ENCODE measurements at places on chromosomes 5 and 9.

- DNase-seq: no peak
Measured at GRCh38 chr9:94490465-94490864, 64.4 kb upstream of the PCAT7 start.

DNA sequence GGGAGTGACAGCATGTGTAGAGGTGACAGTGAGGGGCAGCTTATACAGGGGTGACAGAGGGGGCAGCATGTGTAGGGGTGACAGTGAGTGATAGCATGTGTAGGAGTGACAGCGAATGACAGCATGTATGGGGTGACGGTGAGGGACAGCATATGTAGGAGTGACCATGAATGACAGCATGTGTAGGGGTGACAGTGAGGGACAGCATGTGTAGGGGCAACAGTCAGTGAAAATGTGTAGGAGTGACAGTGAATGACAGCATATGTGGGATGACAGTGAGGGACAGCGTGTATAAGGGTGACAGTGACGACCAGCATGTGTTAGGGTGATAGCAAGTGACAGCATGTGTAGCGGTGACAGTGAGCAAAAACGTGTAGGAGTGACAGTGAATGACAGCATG lies 9.4 kb upstream of the GAPT start:
- no peak for DNase-seq

DNA sequence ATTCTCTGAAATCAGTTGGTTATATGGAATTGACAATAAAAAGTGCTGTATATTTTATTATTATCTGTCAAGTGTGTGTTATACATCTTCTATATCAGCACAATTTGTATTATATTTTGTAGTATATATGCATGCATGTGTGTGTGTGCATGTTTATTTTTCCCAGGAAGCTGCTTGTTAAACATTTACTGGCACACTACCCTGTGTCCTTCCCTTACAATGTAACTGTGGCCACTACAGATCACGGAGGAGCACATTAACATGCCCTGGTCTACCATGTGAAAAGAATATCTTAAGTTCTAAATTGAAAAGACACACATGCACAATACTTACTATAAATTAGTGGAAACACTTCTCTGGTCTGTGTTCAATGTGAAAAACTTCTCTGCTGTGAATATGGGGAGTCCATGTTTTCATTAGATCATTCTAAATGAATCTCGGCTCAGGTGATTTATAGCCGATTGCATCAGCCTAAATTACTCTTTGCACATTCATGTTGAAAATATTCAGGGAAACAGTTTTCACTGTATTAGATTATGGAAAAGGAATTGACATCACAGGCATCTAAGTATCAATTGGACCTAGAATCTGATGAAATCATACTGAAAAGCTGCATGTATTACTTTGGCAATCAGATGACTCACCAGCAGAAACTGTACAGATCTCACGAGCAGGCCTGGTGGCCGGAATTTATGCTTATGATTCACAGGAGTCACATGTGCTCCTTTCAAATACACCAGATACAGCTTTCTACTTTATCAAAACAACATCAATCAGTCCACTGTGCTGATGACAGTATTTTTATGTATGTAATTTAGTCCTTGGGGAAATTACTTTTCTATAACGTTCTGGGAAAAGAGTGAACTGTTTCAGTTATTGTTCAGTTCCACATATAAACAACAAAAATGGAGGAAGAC lies 39.4 kb downstream of the LURAP1L start:
- no peak for DNase-seq

GRCh38 chr5:177366528-177367322 lies 9.0 kb downstream of the RGS14 start:
- no peak for DNase-seq
